ENCODE measurements at places on chromosomes 7 and 10. TPM values are rescaled to one million over a fixed set of nuclear protein-coding genes. Genes with fewer than 3 reads are reported as not detected.

DMBT1 gene
- total RNA-seq: not detected

HECW1 gene
- not detected for total RNA-seq

ERVW-1 gene
- total RNA-seq: not detected

RABGEF1 gene
- 19.3 TPM for total RNA-seq

GPC2 gene
- 5.3 TPM for total RNA-seq

EFCAB10 gene
- total RNA-seq: not detected

NUDT5 gene
- 99.9 TPM for total RNA-seq

DNA sequence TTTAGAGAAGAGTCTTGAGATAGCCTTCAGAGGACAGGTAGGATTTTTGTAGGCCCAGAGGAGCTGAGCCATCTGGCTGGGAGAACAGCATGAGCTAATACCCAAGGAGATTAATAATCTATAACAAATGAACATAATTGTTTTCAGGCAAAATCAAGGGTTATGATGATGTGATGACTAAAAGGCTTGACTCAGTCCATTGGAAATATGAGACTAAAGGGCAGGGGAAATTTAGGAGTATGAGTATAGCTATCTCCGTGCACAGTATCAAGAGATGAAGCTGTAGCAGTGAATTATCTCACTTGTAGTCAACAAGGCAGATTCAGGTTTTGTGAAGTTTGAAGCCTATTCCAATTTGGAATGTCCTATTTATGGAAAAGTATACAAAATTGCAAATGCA is 40.1 kb downstream of the CSTF2T start:
- no peaks in the 10 kb centered on the region for H3K4me1 ChIP-seq
- no peak overlapping the region for H3K27ac ChIP-seq
- peaks cover 5% of the 10 kb centered on the region for H3K27me3 ChIP-seq
- no peaks in the 10 kb centered on the region for H3K36me3 ChIP-seq

DNA sequence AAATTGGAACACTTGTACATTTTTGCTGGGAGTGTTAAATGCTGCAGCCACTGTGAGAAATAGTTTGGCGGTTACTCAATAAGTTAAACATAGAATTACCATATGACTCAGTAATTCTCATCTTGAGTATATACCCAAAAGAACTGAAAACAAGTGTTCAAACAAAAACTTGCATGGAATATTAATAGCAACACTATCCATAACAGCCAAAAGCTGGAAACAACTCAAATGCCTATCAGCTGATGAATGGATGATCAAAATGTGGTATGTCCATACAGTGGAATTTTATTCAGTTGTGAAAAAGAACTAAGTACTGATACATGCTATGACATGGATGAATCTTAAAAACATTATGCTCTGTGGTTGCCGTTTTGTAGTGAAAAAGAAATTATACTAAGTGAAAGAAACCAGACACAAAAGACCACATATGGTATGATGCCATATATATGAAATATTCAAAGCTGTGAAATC is 63.0 kb upstream of the SP4 start:
- peaks cover 38% of the 10 kb centered on the region for H3K4me1 ChIP-seq
- no peak overlapping the region for H3K4me3 ChIP-seq
- H3K27me3 ChIP-seq: peaks cover 7% of the 10 kb centered on the region
- H3K36me3 ChIP-seq: no peaks in the 10 kb centered on the region

DNA sequence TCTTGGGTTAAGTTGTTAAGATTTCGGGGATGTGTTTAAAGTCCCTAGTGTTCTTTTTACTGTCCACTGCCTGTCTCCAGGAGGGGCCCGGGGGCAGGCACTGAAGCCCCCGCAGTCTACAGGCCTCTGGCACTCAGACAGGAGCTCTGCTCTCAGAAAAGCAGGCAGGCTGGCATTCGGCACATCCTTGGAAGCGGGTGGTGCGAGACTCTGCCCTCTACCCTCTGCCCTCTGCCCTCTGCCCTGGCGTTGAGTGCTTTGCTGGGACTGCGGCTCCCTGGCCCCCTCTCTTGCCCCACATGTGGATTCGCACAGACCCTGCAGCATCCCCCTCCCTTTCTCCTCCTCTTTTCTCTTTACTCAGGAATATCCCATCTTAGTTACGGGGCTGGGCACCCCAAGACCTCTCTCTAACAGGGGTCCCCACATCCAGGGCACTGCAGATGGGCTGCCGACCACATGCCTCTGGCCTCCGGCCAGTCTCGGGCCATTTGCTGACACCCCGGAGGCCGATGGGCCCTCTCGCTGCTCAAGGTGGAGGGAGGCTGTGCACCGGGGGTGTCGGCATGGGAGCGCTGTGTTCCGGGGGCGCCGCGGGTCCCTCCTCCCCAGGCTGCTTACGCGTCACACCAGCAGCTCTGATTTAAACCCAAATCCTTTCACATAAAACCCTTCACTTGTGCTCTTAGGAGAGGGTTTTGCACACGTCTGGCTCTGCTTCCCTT is 479.9 kb downstream of the DNAJB6 start:
- no peak for DNase-seq
- no peak overlapping the region for H3K27ac ChIP-seq
- peaks cover 4% of the 10 kb centered on the region for H3K4me1 ChIP-seq
- H3K4me3 ChIP-seq: no peak overlapping the region
- no peaks in the 10 kb centered on the region for H3K27me3 ChIP-seq

GRCh38 chr10:101441541-101442455 is 87.8 kb downstream of the BTRC start:
- no peaks in the 10 kb centered on the region for H3K27me3 ChIP-seq
- peaks cover 2% of the 10 kb centered on the region for H3K4me1 ChIP-seq
- DNase-seq: peak; percentile 39
- H3K36me3 ChIP-seq: no peaks in the 10 kb centered on the region
- no peak overlapping the region for H3K27ac ChIP-seq
- no peak overlapping the region for H3K4me3 ChIP-seq

- DNase-seq: no peak
- H3K4me3 ChIP-seq: no peak overlapping the region
- H3K27me3 ChIP-seq: no peaks in the 10 kb centered on the region
Measured at GRCh38 chr7:96675548-96675947, 34.1 kb downstream of the SEM1 start.

DNA sequence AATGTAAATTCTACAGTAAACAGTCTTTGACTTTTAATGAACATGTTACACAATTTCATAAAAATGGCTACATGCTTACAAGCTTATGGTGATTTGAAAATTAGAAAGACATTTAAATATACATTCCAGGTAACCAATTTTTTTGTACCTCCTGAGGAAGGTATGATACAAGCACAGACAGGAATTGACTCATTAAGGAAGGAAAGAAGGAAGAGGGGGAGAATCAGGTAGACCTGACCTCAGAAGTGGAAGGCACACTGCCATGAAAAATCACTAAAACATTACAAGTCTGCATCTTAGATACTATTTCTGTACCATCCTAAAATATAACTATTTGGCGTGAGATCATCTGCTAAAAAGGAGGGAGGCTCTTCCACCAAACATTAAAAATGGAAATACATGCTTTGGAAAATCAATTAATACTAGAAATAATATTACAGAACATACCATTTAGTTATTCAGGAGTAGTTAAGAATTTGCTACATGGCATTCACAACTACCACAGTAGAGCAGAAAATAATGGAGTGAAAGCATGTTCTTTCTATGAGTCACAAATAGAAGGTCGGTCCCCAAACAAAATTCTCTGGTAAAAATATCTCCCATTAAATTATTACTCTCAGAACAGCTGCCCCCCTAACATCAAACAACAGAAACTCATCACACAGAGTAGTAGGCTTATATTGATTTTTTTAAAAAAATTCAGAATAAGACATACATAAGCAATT is 15.2 kb downstream of the RAB11FIP2 start:
- peaks cover 22% of the 10 kb centered on the region for H3K4me1 ChIP-seq
- no peak overlapping the region for H3K4me3 ChIP-seq
- H3K36me3 ChIP-seq: peaks cover 18% of the 10 kb centered on the region
- H3K27ac ChIP-seq: no peak overlapping the region
- no peak for DNase-seq
- no peaks in the 10 kb centered on the region for H3K27me3 ChIP-seq

DNA sequence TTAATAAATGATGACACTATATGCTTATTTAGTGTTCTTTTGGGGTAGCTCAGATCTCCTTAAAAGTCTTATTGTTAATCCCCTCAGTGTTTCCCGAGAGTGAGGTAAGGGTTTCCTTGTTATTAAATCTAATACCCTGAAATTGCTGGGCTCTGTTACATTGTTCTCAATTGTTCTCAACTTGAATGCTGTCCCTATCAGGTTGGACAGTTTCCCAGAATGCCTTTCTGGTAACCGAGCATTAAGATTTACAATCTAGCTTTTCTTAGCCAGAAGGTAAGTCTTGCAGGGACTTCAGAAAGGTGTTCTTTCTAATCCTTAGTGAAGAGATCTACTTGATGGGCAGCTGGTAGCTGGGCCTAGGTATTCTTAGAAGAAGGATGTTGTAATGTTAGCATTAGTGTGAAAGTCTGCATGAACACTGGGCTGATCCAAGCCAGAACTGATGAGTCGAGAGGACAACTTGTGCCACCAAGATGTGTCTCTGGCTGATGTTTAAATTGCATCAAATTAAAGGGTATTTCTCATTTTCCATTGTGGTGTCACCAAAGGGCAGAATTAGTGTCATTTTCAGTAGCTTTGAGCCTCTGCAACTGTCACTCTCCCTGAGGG is 89.9 kb downstream of the SND1 start:
- no peak for DNase-seq
- H3K36me3 ChIP-seq: peaks cover 31% of the 10 kb centered on the region
- no peak overlapping the region for H3K27ac ChIP-seq
- H3K4me1 ChIP-seq: peaks cover 45% of the 10 kb centered on the region
- H3K27me3 ChIP-seq: no peaks in the 10 kb centered on the region

DNA sequence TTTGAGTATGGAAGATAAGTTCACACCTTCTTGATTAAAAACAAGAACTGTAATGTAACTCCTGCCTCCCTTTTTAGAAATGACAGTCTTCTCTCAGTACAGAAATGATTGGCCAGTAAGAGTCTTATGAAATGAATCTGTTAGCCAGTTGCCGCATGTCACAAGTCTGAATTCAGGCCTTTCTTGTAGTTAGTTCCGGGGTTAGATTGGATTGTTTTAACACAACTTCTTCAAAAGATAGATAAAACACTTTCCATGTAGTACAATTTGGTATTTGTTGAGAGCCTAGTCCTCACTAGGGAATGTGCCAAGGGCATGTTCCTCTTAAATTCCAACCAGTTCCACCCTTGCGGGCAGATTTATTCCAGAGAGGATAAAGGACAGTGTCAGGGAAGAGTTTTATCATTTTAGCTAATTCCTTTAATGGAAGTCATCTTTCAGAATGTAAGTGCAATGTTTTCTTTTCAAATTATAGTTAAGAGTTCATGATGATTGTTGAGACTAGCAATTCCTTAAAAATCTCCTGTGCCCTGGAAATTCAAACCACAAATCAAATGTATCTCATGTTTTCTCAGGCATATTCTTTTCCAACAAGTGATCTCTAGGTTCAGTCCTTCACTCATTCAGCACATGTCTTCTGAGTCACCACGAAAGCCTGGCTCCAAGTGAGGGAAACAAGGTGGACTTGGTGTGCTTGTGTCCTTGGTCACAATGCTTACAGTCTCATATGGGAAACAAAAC is 4.1 kb downstream of the FHIP2A start:
- peak overlapping the region; percentile 40 for H3K4me3 ChIP-seq
- peaks cover 61% of the 10 kb centered on the region for H3K4me1 ChIP-seq
- peak; percentile 28 for DNase-seq

DNA sequence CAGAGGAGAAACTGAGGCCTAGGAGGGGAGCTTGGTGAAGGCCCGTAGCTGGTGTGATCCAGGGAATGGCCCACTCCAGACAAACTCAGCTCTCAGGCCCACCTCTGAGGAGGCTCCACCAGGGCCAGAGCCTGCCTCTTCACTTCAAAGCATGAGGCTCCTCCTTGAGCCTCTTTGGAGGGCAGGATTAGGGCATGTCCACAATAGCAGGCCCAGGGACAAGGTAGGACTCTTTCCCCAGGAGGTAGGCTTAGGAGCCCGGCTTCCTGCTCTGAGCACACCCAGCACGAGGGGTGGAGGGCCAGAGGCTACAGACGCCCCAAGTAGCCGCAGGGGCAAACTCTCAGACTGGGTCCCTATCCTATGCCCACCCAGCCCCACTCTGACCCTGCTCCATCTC is 164.6 kb upstream of the ZMIZ1 start:
- H3K27me3 ChIP-seq: no peaks in the 10 kb centered on the region
- DNase-seq: no peak
- no peaks in the 10 kb centered on the region for H3K4me1 ChIP-seq
- H3K4me3 ChIP-seq: no peak overlapping the region
- no peak overlapping the region for H3K27ac ChIP-seq
- H3K36me3 ChIP-seq: no peaks in the 10 kb centered on the region

- no peaks in the 10 kb centered on the region for H3K36me3 ChIP-seq
- no peak overlapping the region for H3K27ac ChIP-seq
- no peak overlapping the region for H3K4me3 ChIP-seq
- no peaks in the 10 kb centered on the region for H3K4me1 ChIP-seq
- DNase-seq: no peak
- peaks cover 3% of the 10 kb centered on the region for H3K27me3 ChIP-seq
Measured at GRCh38 chr7:17623546-17624185, 316.6 kb downstream of the SNX13 start.

- DNase-seq: no peak
- H3K4me1 ChIP-seq: no peaks in the 10 kb centered on the region
- H3K27me3 ChIP-seq: peaks cover 2% of the 10 kb centered on the region
Measured at GRCh38 chr10:94316560-94316959, 46.2 kb downstream of the NOC3L start.

- no peak for DNase-seq
- no peaks in the 10 kb centered on the region for H3K4me1 ChIP-seq
Measured at GRCh38 chr7:121513105-121513504, 117.0 kb upstream of the FAM3C start.

GRCh38 chr10:116163333-116164131 is 109.5 kb downstream of the GFRA1 start:
- DNase-seq: no peak
- H3K4me1 ChIP-seq: no peaks in the 10 kb centered on the region
- H3K27me3 ChIP-seq: no peaks in the 10 kb centered on the region
- H3K4me3 ChIP-seq: no peak overlapping the region
- no peak overlapping the region for H3K27ac ChIP-seq

All from activated CD4-positive, alpha-beta T cell treated with anti-CD3 and anti-CD28 coated beads for 36 hours (primary cell).